ENCODE measurements at places on chromosomes 5 and 9.

- no peak for DNase-seq
Observed at GRCh38 chr5:6705959-6706358, 7.3 kb upstream of the TENT4A start.

DNA sequence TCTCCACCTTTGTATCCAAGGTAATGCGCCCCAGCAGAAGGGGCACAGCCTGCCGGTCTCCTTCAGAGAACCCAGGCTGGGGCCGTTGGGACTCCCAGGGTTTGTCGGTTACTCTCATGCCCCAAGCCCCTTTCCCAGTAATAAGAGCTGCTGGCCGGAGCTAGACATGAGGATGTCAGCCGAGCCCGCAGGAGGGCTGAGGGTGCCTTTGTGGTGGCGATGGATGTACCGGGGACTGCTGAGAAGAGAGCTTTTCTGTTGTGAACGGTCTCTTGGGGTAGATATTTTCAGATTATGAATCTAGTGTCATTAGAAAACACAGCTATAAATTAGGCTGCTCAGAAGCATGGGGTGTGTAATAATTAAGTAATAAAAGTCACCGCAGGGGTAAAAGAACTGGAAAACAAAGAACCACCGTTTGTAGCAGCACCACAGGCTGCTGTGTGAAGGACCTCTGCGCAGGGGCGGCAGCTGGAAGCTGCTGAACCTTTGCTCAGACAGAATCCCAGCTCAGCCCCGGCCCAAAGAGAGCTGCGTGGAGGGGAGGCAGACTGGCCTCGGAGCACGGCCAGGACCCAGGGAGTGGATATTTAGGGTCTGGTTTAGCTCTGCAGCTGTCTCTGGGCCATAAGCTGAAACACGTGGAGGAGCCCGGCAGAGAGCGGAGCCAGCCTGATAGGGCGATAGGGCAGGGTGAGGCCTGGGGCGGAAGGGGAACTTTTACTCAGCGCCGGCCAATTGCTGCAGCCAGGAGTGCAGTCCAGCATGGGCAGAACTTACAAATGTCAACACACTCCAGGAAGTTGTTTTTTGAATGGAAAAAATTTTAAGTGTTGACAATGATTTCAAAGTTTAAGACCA lies 50.5 kb upstream of the BARHL1 start:
- no peak for DNase-seq

- no peak for DNase-seq
Observed at GRCh38 chr5:103293719-103294118, 35.2 kb downstream of the MACIR start.

DNA sequence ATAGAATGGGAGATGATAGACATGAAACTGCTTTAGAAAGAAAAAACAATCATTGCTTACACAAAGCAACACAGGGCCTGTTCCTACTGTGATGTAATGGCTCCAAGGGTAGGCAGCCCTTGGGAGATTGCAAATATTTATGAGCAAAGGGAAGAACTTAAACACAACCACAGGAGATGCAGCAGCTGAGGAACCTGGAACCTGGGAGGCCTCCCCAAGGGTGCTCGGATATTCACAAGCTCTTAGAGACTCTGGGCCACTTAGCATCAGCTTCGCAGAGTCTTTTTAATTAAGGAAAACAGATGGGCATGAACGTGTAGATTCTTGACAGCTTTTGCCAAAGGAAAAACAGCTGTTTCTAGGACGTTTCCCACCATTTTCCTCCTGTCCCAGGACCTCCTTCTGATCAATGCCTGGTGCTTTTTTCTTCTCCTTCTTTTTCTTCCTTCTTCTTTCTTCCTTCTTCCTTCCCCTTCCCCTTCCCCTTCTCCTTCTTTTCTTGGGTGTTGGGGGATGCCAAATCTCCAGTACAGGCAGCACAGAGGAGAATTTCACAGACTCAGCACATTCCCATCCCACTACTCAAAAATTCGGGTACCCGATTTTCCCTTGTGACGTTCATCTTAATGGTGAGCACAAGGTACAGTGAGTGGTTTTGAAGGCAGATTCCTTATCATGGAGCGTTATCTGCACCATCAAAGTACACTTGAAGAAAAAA lies 28.1 kb upstream of the TCF7 start:
- no peak for DNase-seq

DNA sequence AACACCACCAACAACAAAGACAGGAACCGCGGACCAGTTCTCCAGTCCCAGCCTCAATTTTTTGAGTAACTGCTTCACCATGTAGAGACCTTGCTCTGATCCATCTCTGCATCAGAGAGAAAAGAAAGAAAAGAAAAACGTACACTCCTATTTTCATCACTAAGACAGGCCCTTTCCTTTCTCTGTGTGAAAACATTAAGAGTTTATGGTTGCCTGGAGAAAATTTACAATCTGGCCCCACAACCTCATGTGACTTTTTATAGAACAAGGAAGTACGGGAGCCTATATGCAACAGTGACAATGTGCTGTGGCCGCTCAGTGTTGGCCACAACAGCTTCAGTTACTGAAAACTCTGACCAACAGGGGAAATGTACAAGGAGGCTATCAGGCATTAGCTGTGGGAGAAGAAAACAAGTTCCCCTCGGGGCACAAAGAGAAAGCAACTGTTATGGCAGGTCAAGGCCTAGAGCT lies 272.9 kb upstream of the PTGER4 start:
- DNase-seq: no peak

GRCh38 chr5:150184990-150185912 lies 4.6 kb upstream of the SLC6A7 start:
- no peak for DNase-seq

Measured in astrocyte of the spinal cord (primary cell).